MM.1S (cell line): ENCODE measurements at places on chromosomes 5 and 9.

- DNase-seq: no peak
These were observed 20.1 kb downstream of the ISOC1 start for GRCh38 chr5:129114539-129115193.

- DNase-seq: no peak
These were observed 38.7 kb downstream of the UBQLN1 start for GRCh38 chr9:83669067-83669466.

DNA sequence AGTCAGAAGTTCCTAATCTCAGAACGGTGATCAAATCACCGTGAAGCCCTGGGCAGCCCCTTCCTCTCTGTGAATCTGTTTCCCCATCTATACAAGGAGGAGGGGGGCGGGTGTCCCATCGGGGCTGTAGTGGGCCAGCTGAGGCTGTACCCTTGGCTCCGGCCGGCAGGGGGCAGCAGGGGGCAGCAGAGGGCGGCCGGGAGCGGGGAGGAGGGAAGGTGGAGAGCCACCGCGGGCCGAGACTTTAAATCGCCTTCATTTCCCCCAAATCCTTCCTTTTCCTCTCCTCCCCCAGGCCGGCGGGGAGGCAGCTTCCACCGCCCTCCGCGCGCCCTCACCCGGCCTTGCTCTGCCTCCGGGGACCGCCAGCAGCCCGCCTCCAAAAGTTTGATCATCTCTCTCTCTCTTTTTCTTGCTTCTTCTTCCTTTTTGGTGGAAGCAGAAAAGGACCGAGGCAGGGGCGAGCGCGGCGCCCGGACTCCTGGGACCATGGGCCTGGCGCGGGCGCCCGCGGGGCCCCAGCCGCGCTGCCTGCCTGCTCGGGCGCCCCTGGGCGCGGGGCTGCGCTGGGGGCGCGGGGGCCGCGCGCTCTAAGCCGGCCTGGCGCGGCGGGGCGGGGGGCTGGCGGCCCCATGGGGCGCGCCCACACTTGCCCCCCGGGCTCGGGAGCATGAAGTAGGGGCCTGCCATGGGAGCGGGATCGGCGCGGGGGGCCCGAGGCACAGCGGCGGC is at the start of gene COL27A1:
TSS of gene COL27A1 (plus strand) at position 275 of the 732 bp plus-strand sequence. CDS start at position 689, 414 bp downstream.
- peak; percentile 57 for DNase-seq

- DNase-seq: no peak
These were observed 80.6 kb downstream of the SPEF2 start for GRCh38 chr5:35698047-35698808.

- DNase-seq: no peak
These were observed 30.5 kb downstream of the TLR4 start for GRCh38 chr9:117734523-117735314.

GRCh38 chr5:63727583-63727982 is 234.7 kb downstream of the HTR1A start:
- no peak for DNase-seq

DNA sequence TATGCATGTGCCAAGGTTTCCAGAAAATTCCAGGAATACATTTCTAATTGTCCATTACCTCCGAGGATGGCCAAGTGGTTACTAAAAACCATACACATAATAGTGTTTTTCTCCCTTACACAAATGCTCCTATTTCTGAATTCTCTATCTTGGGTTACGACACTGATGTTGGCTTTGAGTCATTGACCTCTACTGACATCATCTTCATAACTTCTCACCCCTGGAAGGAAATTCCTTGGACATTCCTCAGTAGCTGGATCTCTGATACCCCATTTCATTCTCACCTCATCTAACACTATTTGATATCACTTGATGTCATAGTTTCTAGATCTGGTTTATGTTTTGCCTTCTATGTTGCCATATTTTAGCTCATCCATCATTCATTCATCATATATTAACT is 287.2 kb downstream of the CTNND2 start:
- DNase-seq: no peak

DNA sequence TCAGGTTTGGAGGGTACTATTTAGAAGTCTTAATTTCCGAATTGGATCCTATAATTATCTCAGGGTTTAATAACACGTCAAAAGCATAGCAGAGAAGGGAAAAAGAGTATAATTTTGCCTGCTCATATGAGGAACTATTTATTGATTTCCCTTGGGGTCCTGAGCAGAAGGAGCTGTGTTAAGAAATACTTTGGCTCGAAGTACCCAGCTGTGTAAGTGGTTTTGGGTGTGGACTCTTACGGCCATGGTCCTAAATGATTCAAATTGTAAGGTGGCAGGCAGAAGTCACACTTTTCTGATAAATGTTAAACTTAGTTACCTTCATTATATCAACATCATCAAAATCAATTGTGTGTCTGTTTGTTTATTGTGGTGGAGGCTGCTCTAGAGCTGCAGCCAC is 190.4 kb downstream of the MTRR start:
- DNase-seq: no peak

GRCh38 chr5:154868702-154869101 is 10.3 kb downstream of the CNOT8 start:
- no peak for DNase-seq

DNA sequence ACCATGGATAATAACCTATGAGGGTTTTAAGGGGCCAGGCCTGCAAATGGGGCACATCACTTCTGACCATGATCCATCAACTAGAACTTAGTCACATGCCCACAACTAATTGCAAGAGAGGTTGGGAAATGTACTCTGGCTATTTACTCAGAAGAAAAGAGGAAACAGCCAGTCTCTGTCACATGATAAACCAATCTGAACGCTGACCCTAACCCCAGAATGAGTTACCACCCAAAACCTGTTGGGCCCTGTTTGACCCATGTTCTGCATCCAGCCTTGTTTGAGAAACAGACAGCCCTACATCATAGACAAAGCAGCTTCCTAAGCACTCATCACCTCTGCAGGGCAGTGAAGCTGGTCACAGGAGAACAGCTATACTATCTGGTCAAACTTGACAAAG is 5.8 kb downstream of the MACROH2A1 start:
- DNase-seq: no peak

GRCh38 chr9:130262771-130263170 is 2.8 kb upstream of the HMCN2 start:
- DNase-seq: no peak

GRCh38 chr5:176648474-176649194 is 1.4 kb downstream of the TSPAN17 start:
- DNase-seq: no peak

GRCh38 chr9:126906091-126906490 is 8.5 kb upstream of the RALGPS1 start:
- DNase-seq: no peak

- no peak for DNase-seq
These were observed 62.4 kb upstream of the GLIS3 start for GRCh38 chr9:4362281-4362680.

GRCh38 chr5:51278539-51278938 is 104.7 kb upstream of the ISL1 start:
- no peak for DNase-seq

DNA sequence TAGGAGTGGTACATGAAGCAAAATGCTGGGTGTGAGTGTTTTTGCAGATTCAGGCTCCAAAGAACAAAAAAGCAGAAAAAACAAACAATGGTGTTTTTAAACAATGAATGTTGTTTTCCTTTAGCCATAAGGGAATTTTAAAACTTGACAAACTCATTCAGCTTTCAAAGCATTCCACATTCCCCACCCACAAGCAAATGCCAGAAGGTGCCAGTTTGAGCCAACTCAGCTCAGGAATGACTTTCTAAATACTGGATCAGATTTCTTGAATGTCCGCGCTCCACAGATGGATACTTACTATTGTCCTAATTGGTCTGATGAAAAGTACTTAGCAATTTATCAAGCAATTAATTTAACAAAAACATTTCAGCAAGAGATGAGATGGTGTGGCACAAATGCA is 12.9 kb upstream of the MOB3B start:
- no peak for DNase-seq

DNA sequence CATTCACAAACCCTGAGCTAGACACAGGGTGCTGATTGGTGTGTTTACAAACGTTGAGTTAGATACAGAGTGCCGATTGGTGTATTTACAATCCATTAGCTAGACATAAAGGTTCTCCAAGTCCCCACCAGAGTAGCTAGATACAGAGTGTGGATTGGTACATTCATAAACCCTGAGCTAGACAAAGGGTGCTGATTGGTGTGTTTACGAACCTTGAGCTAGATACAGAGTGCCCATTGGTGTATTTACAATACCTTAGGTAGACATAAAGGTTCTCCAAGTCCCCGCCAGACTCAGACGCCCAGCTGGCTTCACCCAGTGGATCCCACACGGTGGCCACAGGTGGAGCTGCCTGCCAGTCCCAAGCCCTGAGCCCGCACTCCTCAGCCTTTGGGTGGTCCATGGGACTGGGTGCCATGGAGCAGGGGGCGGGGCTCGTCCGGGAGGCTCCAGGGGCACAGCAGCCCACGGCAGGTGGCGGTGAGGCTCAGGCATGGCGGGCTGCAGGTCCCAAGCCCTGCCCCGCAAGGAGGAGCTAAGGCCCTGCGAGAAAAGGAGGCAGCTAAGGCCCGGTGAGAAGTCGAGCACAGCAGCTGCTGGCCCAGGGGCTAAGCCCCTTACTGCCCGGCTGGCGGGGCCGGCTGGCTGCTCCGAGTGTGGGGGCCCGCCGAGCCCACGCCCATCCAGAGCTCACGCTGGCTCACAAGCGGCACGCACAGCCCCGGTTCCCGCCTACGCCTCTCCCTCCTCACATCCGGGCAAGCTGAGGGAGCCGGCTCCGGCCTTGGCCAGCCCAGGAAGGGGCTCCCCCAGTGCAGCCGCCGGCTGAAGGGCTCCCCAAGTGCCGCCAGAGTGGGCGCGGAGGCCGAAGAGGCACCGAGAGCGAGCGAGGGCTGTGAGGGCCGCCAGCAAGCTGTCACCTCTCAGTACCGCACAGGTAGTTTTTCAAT is 1039.2 kb upstream of the CDH9 start:
- DNase-seq: no peak

GRCh38 chr5:135034236-135034962 is 371 bp upstream of the PITX1 start:
- DNase-seq: peak; percentile 76

GRCh38 chr9:14692470-14693250 is 572 bp downstream of the ZDHHC21 start:
- DNase-seq: peak; percentile 14

DNA sequence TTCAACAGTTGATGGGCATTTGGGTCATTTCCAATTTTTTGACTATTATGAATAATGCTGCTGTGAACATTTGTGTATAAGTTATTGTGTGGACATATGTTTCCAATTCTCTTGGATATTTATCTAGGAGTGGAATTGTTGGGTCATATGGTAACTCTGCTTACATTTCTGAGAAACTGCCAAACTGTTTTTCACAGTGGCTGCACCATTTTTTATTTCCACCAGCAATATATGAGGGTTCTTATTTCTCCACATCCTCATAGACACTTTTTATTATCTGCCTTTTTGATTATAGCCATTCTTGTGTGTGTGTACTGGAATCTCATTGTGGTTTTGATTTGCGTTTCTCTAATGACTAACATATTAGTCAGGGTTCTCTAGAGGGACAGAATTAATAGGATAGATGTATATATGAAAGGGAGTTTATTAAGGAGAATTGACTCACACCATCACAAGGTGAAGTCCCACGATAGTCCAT is 14.7 kb upstream of the MED27 start:
- DNase-seq: no peak

DNA sequence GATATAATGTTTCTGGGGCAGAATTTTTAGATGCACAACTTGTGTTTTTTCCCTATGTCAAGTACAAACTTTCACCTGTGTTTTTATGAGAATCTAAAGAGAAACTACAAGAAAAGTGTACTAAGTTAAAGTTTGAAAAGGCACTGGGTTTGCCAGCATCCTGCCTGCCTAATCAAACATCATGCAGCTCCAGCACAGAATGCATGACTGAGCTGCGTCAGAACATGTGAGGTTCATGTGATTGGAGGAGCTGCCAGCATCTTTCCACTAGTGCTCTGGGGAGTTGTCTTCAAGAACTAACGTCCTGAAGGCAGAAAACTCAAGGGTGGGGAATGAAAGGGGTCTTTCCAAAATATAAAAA is 46.1 kb upstream of the RIC1 start:
- no peak for DNase-seq

DNA sequence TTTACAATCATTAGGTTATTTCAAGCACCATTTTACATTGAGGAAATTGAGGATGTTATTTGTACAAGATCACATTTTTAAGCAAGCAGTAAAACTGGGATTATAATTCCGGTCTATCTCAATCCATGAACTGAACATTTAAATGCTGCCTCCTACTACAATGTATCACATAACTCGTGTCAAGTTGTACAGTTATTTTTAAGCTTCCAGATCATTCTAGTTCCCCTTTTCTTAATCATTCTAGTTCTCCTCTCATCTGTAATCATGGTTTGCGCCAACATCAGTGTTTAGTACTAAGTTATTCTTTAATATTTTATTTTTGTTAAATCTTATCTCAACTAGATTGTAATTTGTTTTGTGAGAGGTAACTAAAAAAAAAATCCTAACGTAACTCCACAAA is 2.4 kb upstream of the UHRF2 start:
- DNase-seq: no peak

GRCh38 chr5:1449081-1449630 is 3.9 kb upstream of the SLC6A3 start:
- DNase-seq: no peak

- DNase-seq: no peak
These were observed 8.7 kb downstream of the PHF19 start for GRCh38 chr9:120868339-120868675.

DNA sequence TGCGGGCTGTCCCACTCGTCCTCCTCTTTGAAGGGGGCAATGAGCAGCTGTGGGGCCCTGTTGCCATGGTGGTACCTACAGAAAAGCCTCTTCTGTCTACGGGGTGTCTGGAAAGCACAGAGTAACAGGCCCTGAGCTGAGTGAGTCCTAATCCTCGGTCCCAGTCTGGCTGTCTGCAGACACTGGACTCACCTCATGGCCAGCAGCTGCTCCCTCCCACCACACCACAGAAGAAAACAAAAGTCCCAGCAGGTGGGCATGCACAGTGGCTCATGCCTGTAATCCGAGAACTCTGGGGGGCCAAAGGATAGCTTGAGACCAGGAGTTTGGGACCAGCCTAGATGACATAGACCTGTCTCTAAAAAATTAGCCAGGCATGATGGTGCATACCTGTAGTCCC is 19.9 kb downstream of the P4HA2 start:
- DNase-seq: no peak

DNA sequence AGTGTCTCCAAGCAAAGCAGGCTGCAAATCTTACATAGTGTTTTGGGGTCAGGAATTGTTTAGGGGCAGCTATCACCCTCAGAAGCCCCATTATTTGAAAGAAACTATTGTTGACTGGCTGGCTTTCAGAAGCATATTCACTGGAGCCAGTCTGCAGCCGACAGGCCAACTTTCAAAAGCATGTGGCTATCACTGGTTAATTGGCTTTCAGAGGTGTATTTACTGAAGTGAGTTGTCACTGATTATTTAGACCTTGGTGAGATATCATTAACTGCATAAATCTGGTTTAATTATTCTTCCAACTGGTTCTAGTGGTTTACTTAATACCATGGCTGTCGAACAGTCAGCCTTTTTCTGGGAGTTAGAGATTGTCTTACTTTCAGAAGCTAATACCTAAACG is 247.0 kb downstream of the CWC27 start:
- DNase-seq: no peak

- DNase-seq: no peak
These were observed 6.4 kb upstream of the TOR4A start for GRCh38 chr9:137270929-137271695.

GRCh38 chr5:124825250-124825982 is 79.0 kb upstream of the ZNF608 start:
- DNase-seq: no peak

GRCh38 chr9:38368731-38369130 is 23.8 kb upstream of the ALDH1B1 start:
- no peak for DNase-seq
